ENCODE measurements at places on chromosomes 7 and 10.

DNA sequence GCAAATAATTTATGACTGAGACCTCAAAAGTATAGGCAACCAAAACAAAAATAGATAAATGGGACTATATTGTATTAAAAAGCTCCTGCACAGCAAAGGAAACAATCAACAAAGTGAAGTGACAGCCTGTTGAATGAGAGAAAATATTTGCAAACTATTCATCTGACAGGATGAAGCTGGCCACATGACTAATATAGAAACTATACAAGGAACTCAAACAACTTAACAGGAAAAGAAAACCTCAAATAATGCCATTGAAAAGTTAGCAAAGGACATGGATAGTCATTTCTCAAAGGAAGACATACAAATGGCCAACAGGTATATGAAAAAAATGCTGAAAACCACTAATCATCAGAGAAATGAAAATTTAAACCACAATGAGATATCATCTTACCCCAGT lies 245.1 kb downstream of the STK31 start:
- DNase-seq = peak; percentile 57

- peak; percentile 6 for DNase-seq
These were observed 48.5 kb downstream of the RASGEF1A start for GRCh38 chr10:43218206-43218950.

- DNase-seq = no peak
These were observed 4.8 kb upstream of the KCP start for GRCh38 chr7:128915271-128915819.

- peak; percentile 12 for DNase-seq
These were observed 10.1 kb downstream of the THNSL1 start for GRCh38 chr10:25026463-25026862.

GRCh38 chr7:137981175-137981574 lies 20.7 kb downstream of the CREB3L2 start:
- DNase-seq = peak; percentile 38

DNA sequence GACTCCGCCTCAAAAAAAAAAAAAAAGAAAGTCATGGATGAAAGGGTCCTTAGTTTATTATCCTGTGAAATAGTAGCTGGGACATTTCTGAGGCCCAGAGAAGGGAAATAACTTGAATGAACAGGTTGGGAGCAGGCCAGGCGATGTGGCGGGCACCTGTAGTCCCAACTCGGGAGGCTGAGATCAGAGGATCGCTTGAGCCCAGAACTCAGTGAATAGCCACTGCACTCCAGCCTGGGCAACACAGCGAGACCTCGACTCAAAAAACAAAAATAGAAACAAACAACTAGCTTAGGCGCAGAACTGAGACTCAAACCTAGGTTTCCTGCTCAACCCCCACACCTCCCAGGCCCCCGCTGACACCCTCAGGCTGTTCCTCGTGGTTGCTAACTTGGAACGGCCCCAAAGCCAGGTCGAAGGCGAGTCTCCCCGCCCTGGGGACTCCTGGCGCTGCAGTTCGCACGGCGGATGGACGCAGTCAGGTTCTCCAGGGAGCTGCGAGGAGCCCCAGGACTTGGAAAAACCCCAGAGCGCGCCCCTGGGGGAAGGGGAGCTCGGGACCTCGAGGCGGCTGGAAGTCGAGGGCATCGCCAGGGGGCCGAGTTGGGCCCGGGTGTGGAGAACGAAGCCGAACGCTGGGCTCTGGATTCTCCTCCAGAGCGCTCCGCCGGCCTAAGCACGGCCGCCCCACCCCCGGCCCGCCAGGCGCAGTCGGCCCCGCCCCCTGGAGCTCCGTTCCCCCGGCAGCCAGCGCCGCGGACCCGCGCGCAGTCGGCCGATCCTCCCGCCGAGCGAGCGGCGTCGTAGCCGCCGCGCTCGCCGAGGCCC lies at the start of gene STOX1:
TSS of gene STOX1 (plus strand) at position 768 of the 828 bp plus-strand sequence. CDS start 93 bp downstream, outside the sequence.
- DNase-seq = peak; percentile 28

All from LHCN-M2 (cell line).